ENCODE measurements at places on chromosomes 7 and 10.

- no peak for DNase-seq
Observed at GRCh38 chr10:27687326-27687725, 58.3 kb downstream of the MKX start.

GRCh38 chr7:36072620-36073019 lies 80.4 kb upstream of the EEPD1 start:
- DNase-seq, result no peak

GRCh38 chr7:138661069-138661635 lies 40.0 kb downstream of the SVOPL start:
- no peak for DNase-seq

GRCh38 chr7:100881136-100881535 lies 6.2 kb downstream of the SRRT start:
- DNase-seq, result no peak

DNA sequence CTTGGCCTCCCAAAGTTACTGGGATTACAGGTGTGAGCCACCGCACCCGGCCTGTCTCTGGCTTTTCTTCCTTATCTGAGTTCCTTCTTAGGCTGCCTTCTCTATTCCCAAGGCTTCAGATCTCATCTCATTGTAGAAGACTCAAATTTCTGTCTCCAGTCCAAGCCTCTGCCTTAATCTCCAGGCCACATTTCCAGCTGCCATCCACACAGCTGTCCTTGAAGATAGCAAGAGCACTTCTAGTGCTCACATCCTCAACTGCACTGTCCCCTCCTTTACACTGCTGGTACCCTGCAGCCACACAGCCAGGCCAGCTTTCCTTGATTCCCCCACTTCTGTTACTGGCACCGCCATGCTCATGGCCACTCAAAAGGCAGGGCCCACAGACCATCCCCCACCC lies 35.6 kb downstream of the POLL start:
- DNase-seq, result peak; percentile 68

DNA sequence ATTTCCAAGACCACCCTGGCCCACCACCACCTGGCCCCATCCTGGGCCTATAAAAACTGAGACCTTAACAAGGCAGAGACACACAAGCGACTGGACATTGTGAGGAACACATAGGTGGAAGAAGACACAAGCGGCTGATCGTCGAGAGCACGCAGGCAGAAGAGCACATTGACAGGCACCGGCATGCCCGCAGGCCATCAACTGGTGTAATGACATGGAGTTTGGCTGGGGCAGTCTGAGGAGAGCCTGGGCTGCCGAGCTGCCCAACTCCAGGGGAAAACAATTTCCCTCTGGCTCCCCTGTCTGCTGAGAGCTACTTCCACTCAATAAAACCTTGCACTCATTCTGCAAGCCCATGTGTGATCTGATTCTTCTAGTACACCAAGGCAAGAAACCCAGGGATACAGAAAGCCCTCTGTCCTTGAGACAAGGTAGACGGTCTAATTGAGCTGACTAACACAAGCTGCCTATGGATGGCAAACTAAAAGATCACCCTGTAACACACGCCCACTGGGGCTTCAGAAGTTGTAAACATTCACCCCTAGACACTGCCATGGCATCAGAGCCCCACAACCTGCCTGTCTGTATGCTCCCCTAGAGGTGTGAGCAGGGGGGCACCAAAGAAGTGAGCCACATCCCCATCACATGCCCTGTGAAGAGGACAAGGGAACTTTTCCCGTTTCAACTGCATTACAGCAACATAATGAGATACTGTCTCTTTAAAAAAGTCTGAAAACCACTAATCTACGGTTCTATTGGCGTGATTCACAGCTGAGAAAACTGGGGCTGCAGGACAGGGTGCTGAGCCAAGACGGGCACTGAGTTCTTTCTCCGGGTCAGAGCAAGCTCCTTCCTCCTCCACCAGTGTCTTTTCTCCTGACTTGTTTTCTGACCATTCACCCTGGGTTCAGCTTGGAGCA lies 18.5 kb upstream of the TNS3 start:
- DNase-seq, result peak; percentile 37

DNA sequence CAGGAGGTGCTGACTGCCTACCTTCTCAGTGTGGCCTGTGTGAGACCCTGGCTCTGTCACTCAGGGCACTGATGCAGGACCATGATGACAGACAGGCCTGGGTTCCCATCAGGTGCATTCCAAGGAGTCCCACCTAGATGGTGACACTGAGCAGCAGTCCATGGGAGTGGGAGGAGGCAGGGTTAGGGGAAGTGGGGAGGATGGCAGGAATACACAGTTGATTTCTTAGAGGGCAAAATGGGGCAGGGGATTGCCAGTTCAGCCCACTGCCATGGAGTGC lies 155.0 kb downstream of the SH3PXD2A start:
- DNase-seq, result no peak

DNA sequence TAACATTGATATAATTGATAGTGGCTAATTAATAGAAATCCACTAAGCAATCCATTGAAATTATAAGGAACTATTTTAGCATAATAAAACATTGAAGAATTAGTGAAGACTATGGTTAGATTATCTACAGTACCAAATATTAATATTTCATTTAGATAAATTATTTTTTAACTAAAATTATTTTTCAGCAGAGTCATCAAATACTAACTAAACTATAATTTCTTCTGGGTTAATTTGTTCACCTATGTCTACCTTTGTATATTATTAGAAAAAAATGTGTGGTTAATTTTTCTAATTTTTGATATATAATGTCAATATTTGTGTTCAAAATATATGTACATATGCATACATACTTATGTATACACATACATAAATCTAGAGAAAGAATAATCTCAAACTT lies 140.2 kb downstream of the KCND2 start:
- DNase-seq, result no peak

DNA sequence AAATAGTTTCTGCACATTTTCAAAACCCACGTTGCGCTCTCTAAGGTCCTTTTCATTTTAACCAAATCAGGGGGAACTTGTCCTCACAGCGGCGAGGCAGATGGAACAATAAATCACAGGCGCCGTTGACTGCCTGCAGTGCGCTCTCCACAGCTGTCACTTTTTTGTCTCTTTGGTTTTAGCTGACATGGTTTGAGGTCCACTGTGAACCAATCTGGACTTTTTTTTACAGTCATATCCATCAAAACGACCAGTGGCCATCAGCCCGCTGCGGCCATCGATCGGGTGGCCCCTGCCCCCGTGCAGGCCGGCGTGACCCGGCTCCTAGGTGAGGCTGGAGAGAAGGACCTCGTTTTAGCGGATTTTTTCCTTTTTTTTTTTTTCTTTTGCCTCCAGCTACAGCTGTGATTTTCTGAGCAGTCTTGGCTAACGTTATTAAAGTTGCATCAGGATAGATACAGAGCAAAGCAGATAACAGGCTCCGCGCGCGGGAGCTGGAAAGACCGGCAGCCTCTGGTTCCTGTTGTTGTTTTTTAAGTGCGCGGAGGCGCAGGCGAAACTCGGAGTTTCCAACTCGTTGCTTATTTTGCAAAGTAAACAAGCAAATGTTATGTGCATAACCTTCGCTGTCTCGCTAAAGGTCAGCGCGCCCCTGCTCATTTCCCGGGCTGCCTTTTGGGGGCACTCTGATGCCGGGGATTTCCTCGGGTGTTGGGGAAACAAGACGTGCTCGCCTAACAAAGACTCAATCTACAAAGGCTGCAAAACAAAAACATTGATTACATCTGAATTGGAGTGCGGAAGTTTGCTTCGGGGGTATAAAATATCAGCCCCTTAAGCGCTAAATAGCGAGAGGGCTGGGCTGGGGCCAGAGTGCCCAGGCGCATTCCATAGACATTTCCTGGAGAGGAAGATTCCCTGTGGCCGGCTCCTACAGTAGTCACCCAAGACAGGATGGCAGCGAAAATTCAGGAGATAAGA lies 414.8 kb upstream of the MKI67 start:
- DNase-seq, result no peak

DNA sequence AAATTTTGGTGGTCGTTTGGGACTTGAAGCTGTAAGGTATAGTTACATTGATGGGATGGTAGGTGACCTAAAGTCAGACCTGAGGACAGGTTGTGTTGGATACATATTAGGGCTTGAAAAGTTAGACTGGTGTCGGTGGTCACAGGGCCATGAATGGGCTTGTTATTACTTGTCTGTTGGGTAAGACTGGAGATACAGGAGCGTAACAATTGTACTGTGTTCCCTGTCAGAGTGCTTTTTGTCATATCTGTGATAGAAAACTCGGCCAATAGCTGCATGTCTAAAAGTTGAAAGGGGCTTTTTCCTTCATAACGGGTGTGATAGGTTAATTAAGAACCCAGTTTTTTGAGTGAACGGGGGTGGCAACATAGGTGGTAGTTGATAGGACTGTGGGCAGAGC lies 13.5 kb upstream of the CHST3 start:
- DNase-seq, result no peak

DNA sequence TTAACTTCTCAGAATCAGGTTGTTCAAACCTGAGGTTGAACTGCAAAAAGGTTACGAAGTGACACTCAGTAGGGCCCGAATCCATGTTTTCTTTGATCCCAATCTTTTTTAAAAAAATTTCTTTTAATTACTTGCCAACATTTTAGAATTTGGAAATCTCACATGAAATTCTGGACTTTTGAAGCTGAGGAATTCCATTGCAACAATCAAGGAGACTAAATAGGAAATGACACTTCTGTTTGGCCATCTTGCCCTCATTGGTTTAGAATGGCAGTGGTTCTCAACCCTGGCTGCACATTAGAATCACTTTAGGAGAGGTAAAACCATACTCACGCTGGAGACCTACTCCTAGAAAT lies 471 bp upstream of the TOMM7 start:
- DNase-seq, result no peak

- no peak for DNase-seq
Observed at GRCh38 chr7:17422966-17423365, 124.5 kb downstream of the AHR start.

- no peak for DNase-seq
Observed at GRCh38 chr10:109743574-109743973, 179.7 kb downstream of the XPNPEP1 start.

DNA sequence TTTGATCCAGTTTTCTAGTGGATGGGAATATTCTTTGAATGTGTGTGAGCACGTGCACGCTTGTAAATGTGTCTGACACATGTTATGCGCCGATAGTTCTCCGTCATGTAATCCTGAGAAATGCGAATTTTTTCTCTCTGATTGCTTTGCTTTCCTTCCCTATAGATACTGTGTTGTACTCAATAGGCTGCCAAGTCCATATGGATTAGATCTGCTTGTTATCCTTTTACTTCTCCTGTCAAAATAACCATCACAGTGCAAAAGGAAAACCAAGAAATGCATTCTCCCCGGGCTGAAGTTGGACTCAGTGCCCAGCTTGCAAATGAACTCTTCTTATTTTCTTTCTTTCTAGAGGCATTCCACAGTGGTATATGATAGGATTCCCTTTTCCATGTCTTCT lies 131.9 kb downstream of the KIAA1217 start:
- no peak for DNase-seq

- no peak for DNase-seq
Observed at GRCh38 chr10:44460416-44460815, 75.5 kb upstream of the CXCL12 start.

DNA sequence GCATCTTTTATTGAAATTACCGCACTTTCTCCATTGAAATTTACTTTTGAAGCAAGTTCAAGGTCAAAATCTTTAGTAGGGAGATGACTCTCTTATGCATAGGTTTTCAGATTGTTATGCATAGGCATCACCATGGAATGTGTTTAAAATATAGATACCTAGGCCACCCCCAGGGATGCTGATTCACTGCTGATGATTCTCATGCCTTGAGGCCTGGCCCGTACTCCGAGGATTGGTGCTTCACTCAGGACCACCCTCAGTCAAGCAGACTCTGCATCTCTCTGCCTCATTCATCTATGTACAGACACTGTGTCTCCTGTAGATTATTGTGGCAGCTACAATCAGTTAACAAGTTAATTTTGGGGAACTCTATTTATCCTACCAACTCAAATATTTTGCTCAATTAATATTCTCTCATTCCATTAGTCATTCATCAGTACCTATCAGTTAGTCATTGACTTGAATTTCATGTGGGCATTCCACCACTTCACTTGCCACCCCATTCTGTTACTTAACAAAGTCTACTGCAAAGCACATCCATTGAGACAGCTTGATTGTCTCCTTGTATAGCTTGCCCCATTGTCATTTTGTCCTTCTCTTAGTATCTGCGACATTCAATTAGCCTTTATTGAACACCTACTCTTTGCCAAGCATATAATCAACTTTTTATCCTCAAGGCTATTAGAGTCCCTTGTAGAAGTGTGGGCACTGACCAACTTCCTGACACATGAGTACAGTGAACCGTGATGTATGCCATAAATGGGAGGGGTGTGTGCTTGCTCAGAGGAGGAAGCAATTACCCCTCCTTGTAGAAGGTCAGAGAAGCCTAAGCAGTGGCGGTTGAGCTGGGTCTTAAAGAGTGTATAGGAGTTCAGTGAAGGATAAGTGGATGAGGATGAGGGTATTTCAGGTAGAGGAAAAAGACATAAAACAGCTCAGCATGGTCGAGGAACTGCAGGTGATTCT lies 255.6 kb upstream of the BMPER start:
- no peak for DNase-seq

DNA sequence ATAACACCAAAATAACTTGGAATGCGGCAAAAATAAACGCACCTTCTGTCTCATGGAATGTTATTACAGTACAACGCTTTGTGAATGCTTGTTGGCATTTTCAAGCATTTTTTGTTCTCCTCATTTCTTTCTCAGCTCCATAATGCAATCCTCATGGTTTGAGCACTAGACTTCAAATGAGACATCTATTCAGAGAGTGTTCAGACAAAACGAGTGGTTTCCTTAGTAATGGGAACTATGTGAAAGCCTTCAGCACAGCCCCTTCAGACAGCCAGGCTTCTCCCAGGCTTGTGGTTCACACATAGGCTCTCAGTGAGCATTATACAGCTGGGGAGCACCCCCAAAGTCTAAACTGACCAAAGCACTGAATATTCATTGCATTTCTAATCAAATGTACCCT lies 8.6 kb upstream of the LRRN3 start:
- no peak for DNase-seq

GRCh38 chr10:71187600-71187999 lies 24.8 kb upstream of the UNC5B start:
- no peak for DNase-seq

DNA sequence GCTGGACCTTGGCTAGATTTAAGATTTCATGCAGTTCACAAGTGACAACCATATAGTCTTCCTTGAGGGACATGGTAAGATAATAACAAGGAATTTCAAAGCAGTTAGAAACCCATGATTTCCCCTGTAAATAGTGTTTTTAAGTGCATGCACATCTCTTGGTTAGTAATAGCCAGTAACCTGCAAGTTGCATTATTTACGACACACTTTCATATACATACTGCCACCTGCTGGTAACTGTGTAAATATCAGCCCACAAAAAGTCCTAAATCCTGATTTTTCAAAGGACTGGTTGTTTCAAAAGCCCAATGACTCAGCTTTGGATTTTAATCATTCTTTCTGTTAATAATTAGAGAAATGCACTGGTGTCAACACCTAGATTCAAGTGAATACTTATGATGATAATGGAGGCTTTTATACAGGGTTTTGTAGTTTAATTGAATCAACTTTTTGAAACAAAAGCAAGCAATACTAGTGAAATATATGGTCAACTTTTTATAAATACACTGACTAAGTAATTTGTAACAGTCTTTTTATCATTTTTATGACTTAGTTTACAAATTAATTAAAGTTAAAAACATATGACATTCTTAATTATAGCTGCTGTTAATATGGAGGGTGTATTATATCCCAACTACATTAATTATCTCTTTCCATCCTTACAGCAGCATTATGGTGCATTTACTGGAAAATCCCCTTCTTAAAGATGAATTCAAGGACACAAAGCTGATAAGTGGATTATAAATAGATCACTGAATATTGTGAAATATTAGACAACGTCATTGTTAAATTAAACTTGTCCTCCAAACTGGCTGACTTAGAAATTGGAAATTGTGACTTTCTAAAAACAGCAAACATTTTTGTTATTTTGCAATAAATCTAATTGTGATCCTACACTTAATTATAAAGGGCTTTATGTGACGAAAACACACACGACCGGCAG lies 367.7 kb upstream of the SEMA3D start:
- DNase-seq, result peak; percentile 77

Measured in hematopoietic multipotent progenitor cell treated with erythropoietin and hydrocortisone succinate and interleukin-3 and kit ligand, for 6 days (in vitro differentiated cells).